ENCODE measurements at places on chromosomes 6 and 20.

DNA sequence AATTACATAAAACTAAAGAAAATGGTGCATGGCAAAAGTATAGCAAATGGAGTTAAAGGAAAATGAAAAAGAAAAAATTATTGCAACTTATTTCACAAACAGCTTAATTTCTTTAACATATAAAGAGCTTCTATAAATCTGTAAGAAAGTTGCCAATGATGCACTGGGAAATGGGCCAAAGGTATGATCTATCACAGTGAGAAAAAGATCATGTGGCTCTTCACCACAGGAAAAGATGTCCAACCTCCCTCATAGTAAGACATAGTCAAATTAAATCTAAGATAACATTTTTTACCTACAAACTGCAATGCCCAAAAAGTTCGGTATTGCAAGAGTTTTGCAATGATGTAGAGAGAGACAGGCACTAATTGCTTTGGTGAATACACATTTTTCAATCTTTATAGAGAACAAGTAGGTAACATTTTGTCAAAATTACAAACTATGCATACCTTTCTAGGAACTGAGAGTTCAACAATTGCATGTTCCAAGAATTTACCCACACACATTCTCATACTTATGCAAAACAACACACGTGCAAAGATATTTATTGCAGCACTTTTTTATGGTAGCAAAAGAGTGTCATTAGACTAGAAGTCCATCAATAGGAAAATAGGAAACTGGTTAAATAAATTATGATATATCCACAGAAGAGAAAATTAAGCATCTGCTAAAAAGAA lies 372.6 kb downstream of the QKI start:
- no peak for DNase-seq

GRCh38 chr20:19785173-19785982 lies 27.3 kb downstream of the RIN2 start:
- DNase-seq = no peak

DNA sequence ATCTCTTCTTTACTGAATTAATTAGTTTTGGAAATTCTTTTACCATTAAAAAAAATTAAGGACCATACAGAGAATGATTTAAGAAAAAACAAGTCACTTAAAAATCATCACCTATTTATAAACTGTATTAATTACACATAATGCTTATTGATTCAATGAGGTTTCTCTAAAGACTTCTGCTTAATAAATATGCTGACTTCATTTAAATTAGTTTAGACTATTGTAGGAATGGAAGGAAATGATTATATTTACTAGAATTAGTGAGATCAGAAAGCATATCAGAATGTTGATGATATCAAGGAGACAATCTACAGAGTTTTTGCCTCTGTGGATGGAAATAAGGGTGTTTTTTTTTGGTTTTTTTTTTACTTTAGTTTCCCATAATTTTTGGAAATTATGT lies 34.6 kb upstream of the SMIM28 start:
- DNase-seq = no peak

DNA sequence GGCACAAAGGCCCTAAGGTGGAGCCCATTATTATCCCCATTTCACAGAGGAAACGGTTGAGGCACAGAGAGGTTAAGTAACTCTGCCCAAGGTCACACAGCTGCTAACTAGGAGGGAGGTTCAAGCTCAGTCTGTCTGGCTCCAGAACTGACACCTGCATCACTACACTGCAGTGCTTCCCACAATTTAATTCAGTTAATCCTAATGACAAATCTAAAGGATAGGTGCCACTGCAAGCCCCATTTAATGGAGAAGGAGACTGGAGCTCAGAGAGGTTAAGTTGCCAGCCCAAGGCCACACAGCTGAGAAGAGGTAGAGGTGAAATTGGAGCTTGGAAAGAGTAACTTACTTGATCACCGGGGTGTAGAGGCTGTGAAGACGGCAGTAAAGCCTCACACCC lies 148.8 kb downstream of the PREX1 start:
- no peak for DNase-seq

DNA sequence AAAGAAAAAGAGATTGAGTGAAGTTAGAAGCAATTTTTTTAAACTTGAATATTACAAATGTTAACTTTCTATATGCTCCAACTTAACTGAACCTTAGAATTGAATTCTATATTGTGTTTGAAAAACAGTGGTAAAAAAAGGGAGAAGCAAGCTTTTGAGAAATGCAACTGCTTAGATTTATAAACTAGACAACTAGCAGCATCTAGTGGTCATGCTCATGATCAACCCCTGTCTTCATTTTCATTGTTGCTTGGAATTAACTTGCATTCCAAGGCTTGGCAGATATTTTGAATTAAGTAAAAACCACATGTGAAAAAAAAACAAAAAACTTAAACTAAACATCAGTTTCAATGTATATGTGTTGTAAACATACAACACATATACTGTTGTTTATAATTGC lies 113.1 kb downstream of the C6orf58 start:
- DNase-seq = no peak

DNA sequence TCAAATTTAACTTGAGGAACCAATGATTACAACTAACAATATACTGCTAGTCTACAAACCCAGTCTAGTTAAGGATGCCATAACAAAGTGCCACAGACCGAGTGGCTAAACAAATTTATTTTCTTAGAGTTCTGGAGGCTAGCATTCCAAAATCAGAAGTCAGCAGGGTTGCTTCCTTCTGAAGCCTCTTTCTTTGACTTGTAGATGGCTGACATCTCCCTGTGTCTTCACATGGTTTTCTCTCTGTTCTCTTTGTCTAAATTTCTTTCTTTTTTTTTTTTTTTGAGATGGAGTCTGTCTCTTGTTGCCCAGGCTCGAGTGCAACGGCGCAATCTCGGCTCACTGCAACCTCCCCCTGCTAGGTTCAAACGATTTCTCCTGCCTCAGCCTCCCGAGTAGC lies 56.1 kb downstream of the NCOA3 start:
- no peak for DNase-seq

GRCh38 chr6:125099211-125100073 lies 54.1 kb upstream of the TPD52L1 start:
- peak; percentile 75 for DNase-seq

DNA sequence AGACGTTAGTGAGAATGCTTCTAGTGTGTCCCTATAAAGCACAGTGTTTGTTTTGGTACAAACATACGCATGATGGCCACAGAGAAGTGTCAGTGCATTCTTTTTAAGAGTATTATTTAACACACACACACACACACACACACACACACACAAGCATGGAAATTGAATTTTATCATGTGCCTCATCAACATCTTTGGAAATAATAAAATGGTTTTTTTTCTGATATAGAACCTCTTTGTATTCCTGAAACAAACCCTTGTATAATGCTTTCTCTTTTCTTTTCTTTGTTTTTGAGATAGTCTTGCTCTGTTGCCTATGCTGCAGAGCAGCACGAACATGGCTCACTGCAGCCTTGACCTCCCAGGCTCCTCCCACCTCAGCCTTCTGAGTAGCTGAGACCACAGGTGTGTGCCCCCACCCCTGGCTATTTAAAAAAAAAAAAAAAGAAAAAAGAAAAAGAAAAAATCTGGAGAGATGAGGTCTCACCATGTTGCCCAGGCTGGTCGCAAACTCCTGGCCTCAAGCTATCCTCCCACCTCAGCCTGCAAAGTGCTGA lies 116.2 kb upstream of the SYNDIG1 start:
- no peak for DNase-seq

GRCh38 chr6:75386050-75386770 lies 101.6 kb upstream of the TMEM30A start:
- DNase-seq = no peak

GRCh38 chr20:25546048-25546447 lies 39.3 kb downstream of the NINL start:
- no peak for DNase-seq

DNA sequence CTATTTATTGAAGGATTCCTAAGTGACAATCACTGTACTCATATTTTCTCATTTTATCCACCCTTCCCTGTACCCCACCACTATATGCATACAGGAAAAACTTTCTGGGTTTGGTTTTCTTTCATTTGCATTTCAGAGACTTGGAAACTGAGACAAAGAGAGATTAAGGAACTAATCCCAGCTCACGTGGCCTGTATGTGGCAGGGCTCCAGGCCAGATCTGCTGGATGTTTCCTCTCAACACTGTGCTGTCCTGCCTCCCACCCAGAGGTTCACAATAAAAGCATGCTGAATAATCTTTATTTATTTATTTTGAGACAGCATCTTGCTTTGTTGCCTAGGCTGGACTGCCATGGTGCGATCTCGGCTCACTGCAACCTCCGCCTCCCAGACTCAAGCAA lies 50.2 kb downstream of the CEP162 start:
- no peak for DNase-seq

GRCh38 chr6:7707787-7708186 lies 18.1 kb upstream of the BMP6 start:
- DNase-seq = no peak

GRCh38 chr6:148851683-148852556 lies 105.1 kb downstream of the UST start:
- DNase-seq = no peak

Data from occipital lobe (tissue), 3 donors.